ENCODE measurements at places on chromosomes 16 and 17. TPM values are rescaled to one million over a fixed set of nuclear protein-coding genes. Genes with fewer than 3 reads are reported as not detected.
A peak's percentile ranks its signal among the peaks of the same experiment; 100 is the strongest.

MFSD6L gene
- not detected for total RNA-seq

- DNase-seq, result no peak
Observed at GRCh38 chr16:81445143-81445961, 744 bp downstream of the CMIP start.

DNA sequence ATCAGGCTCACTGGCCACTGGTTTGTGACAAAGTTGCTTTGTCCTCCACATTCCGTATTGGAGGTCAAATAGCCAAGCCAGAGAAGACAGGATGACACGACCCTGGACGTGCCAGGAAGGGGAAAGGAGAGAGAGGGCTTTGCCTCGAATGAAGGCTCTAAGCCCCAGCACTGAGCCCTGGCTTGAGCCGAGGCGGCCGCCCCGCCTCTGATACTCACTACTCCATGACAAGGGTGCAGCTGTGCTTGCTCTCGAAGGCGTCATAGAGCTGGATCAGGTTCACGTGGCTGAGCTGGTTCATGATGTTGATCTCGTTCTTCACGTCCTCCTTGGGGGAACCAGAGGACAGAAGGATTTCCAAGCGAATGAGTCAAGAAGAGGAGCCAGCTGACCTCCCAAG is 19.3 kb downstream of the MYLK3 start:
- DNase-seq, result no peak

DNA sequence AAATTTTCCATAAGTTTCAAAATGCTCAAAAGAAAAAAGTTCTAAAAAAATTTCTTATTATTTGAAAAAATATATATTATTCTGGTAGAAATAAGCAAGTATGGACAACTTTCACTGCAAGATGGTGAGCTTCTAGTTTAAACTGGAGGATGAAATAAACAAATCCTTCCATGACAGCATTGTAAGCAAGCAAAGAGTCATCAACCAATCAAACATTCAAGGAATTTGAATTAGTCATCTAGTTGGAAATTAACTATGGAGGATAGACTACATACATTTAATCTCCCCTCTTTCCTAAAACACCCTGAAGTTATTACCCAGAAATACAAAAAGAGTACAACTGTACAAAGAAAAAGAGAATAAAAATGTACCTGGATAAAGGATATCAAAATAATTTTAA is 51.0 kb upstream of the IRX5 start:
- no peak for DNase-seq

GRCh38 chr16:84794186-84794585 is 25.6 kb upstream of the CRISPLD2 start:
- DNase-seq, result no peak

UTS2R gene
- total RNA-seq, result not detected

DNA sequence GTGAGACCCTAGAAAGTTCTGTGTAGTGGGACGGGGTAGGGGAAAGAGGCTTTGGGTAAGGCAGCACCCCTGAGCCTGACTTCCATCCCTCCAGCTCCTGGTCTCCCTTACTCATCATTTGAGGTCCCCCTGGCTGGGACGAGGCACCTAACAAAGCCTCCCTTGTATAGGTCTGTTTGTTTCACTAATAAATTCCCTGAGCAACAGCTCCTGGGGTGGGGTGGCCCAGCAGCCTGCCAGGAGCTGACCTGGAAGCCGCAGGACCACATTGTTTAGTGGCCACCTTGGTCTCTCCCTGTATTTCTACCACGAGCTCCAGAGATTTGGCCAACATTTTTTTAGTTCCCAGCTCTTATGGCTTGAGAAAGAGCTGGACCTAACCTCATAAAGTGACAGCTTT is 7.2 kb downstream of the PRR15L start:
- no peak for DNase-seq

DNA sequence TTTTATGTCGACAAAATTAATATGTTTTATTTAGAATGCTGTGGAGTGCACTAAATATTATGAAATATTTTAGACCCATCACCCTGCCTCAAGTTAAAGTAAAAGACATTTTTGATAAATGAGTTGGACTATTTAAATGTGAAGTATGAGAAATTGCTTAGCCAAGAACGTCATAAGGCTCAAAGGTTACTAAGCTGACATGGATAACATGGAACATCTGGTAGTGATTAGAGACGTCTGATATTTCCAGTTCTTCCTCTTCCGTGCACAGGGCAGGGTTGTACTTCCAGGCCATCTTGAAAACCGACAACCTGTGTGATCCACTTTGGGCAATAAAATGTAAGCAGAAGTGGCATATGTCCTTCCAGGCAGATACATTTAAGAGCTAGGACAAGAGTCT is 7.2 kb upstream of the CCL8 start:
- DNase-seq, result no peak

MT4 gene
- total RNA-seq, result not detected

NOB1 gene
- total RNA-seq, result 20.2 TPM

- peak; percentile 81 for DNase-seq
Observed at GRCh38 chr16:30893744-30894539, at the start of gene BCL7C. BCL7C (minus strand) TSS chr16:30894077; CDS start chr16:30893944, 133 bp downstream.

DNA sequence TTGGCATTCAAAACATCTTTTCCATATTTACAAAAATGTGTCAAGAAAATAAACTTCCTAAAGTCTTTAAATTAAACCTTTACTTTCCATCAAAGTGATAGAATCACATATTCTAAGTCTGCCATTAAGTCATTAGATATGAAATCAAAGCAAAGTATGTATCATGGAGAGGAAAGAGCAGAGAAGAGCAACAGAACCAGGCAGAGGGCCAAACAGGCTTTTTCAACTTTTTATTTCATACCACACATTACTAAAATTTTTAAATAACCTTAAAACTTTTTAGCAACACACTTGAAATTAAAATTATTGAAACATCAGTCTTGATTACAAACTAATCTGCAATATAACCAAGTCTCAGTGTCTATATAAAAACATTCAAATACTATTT is 13.8 kb downstream of the SIAH1 start:
- no peak for DNase-seq

GRCh38 chr17:65515959-65516948 is 45.2 kb downstream of the AXIN2 start:
- peak; percentile 43 for DNase-seq

DNA sequence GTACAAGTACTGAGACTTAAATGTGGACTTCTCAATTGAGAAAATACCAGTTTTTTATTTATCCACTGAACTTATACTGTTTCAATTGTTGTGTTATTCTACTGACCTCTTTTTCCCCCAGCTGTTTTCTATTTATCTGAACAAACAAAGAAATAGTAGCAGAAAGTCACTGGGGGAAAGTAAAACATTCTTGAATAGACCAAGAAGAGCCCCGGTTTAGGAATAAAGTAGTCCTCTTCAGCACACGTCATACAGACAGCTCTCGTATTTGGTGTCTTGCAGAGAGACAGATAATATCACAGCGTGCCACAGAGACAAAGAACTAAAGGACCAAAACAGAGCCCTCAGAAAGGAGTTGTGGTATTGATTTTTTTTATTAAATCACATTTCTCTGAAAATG is 1159.1 kb upstream of the CDH8 start:
- DNase-seq, result no peak

DNA sequence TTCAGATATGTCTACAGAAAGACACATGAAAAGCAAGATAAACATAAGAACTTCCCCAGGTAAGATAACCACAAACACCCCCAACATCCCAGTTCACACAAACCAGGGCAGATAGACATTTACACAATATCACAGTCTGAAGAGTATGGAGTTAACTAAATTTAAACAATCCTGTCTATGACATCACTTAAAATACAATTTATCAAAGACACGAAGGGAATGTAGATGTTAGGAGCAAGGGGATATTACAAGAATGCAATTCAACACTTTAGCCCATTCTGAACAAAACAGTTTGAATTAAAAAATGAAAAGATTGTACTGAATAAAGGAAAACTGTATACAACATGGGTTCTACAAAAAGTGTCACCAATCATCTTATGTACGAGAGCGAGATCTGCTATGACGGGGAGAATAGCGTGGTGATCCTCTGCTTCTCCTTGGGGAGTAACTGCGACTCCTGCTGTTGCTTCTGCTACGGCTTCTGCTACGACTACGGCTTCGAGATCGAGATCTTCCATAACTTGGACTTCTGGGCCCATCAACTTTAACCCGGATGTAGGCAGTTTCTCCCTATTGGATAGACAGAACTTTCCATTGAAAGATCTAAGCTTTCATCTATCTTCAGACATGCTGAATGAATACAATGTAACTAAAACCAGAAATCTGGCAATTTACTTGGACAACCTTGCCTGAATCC is 1.9 kb downstream of the SRSF1 start:
- no peak for DNase-seq

DNA sequence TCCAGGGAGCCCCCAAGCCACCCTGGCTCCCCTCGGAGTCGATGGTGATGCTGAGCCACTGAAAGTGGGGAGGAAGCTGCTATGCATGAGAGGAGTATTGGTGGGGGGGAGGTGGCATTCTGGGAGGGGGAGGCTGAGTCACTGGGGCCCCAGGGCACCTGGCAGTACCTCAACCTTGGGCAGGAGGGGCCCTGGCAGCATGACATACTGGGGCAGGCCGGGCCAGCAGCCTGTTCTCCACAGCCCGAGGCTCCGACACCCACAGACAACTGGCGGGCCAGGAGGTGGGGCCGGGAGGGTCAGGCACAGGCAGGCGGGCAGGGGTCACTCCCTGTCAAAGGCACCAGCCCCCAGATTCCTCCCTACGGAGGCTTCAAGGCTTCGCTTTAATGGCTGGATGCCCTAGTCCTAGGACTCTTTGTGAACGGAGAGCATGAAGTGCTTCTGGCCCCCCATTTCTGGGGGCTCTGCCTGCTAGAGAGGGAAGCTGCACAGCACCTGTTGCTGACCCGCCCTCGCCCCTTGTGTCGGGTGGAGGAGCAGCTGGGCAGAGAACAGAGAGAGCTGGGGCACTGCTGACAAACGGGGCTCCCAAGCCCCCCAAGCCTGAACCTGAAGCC is 928 bp downstream of the CASKIN2 start:
- DNase-seq, result no peak

SHISA9 gene
- 0.06 TPM for total RNA-seq

DNA sequence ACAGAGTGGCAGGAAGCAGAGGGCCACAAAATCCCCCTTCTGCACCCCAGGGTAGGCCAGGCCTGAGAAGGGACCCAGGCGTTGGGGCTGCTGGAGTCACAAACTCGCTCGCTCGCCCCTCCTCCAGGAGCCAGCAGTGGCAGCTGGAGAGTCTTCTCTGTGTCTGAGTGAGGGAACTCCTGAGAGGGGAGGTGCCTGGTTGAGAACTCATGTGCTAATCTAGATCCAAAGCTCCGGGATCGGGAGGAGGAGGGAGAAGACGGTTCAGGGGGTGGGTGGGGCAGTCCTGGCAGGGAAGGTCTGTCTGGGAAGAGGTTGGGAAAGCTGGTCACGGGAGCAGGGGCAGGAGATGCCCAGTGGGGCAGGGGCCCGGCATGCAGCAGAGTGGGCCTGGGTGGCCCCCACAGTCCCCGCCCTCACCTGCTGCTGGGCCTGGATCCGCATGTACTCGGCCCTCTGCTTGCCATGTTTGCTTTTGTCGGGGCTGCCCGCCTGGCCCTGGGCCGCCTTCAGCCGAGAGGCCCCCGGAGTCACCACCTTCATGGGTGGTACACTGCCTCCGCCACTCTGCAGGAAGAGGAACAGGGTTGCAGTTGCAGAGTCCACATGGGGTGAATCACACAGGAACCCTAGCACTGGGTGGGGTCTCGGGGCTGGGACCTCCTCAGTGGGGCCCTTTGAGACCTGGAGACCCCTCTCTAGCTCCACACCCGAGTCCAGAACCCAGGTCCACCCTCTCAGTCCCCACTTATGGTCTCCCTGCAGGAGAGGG is 62.2 kb downstream of the SRCIN1 start:
- no peak for DNase-seq

DNA sequence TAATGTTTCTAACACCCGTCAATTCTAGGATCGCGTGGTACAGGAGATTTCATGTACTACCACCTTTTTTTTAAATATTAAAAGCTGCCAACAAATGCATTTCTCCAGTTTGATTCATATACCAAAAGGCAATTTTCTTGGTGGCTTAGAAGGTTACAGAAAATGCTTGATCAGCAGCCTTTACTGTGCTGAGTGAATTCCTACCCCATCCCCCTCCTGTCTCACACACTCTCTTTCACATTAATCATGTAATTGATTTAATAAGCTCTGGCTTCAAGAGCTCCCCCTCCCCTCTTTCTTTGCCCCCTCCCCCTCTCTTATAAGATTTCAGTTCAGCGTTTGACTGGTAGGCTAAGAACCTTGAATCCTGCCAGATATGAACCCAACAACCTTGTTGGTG is 110.5 kb downstream of the RBFOX1 start:
- DNase-seq, result no peak

NPIPA8 gene
- total RNA-seq, result 2.1 TPM

GRCh38 chr16:49473773-49474172 is 100.2 kb downstream of the C16orf78 start:
- DNase-seq, result no peak

- no peak for DNase-seq
Observed at GRCh38 chr16:81451753-81452680, 7.4 kb downstream of the CMIP start.

- no peak for DNase-seq
Observed at GRCh38 chr17:67434061-67434525, 57.0 kb downstream of the PITPNC1 start.

HOXB1 gene
- total RNA-seq, result not detected

DNA sequence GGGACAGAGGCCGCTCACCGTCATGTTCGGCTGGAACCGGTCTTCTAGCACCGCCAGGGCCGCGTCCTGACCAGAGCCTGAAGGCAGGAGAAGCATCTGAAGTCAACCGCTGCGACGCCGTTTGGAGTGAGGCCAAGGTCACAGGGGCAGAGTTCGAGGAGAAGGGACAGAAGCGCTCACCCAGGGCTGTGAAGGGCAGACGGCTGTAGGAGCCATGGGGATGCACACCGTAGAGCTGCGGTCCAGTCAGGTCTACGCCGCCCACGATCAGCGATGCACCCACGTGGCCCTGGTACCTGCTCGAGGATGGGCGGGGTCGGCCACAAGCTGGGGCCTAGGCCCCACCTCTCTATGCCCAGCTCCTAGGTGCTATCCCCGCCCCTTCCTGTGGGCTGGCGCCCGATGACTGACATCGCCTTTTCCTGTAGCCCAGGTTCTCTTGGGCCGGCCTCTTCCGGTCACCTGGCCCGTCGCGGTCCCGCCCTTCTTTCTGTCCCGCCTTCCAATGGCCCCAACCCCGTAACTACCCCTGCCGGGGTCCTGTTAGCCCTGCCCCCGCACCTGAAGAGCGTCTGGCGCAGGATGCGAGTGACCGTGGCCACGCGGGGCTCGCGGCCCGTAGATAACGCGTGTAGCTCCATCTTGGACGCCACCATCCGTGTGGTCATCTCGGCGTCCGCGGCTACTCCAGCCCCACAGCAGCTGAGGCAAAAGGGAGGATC is 1.1 kb downstream of the PSMB10 start:
- peak; percentile 95 for DNase-seq

GRCh38 chr17:40307740-40308239 is 1.2 kb upstream of the RARA start:
- DNase-seq, result no peak

- peak; percentile 2 for DNase-seq
Observed at GRCh38 chr17:39236450-39236927, 10.7 kb upstream of the STAC2 start.

KRT40 gene
- not detected for total RNA-seq

CRHR1 gene
- total RNA-seq, result 1.2 TPM

GRCh38 chr16:83968891-83969649 is 1.0 kb downstream of the NECAB2 start:
- no peak for DNase-seq

GRAP gene
- total RNA-seq, result 0.23 TPM
